ENCODE measurements at places on chromosomes 2 and 18.

- DNase-seq, result no peak
Measured at GRCh38 chr18:80253871-80254492, 6.7 kb upstream of the PARD6G start.

DNA sequence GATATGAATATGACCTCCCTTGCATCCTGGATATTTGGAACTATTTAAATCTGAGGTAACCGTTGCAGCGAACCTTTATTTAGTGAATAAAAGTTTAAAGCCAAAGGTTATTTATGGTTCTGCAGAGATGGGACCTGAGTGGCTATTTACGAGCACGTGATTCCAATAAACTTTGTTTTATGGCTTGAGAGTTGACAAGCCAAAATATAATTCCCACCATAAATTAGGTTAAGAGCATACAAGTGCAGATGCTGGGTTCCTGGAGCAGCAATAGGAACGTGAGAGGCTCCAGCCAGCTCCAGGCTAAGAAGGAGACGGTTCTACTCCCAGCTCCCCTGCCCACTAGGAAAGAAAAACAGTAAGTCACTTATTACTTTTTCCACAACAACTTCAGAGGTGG is 5.2 kb upstream of the HOXD4 start:
- no peak for DNase-seq

DNA sequence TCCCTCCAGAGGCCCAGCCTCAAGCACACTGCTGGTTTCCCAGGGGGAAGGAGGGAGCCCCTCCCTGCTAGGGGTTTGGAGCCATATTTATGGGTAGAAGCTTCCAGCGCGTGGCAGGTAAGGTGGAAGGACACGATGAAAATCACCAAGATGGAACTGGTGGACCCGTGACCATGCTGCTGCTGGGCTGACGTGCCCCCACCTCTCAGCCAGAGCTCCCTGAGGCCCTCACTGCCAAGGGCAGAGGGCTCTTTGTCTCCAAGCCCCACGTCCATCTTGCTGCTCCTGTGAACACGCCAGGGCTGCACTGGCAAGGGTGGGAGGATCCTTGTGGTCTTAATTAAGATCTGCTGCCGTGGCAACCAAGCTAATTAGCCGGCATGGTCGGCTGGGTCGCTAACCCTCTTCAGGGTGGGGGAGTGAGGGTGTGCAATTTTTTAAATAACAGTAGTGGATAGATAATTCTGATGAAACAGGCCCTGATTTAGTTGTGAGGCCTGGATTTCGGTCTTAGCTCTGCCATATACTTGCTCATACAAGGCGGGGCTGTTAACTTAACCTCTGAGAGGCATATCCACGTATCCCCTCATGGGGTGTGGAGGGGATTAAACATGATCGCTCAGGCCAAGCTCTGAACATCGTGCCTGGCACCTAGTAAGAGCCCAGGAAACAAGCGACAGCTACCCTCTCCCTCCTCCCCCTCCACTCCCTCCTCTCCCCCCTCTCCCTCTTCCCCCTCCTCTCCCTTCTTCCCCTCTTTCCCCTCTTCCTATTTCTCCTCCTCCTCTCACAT is 232.8 kb downstream of the CELF4 start:
- DNase-seq, result no peak

DNA sequence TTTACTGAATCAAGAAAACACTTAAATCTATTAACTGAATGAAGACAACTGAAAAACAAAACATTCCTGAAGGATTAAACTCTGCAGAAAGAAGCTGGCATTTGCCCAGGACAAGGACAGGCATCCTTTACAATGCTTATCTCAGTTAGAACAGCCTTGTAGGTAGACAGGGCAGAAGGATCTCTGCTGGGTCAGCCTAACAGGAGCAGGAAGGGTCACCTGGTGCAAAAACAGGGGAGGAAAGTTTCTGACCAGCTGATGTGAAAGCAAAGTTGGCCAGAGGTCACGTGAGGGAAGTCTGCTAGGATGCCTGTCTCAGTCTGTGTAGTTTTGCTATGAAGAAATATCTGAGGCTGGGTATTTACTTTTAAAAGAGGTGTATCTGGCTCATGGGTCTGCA is 348.6 kb downstream of the ANAPC1 start:
- no peak for DNase-seq

GRCh38 chr2:233118648-233119000 is 58.5 kb downstream of the INPP5D start:
- no peak for DNase-seq

GRCh38 chr18:59509481-59510442 is 150.7 kb upstream of the LMAN1 start:
- no peak for DNase-seq

DNA sequence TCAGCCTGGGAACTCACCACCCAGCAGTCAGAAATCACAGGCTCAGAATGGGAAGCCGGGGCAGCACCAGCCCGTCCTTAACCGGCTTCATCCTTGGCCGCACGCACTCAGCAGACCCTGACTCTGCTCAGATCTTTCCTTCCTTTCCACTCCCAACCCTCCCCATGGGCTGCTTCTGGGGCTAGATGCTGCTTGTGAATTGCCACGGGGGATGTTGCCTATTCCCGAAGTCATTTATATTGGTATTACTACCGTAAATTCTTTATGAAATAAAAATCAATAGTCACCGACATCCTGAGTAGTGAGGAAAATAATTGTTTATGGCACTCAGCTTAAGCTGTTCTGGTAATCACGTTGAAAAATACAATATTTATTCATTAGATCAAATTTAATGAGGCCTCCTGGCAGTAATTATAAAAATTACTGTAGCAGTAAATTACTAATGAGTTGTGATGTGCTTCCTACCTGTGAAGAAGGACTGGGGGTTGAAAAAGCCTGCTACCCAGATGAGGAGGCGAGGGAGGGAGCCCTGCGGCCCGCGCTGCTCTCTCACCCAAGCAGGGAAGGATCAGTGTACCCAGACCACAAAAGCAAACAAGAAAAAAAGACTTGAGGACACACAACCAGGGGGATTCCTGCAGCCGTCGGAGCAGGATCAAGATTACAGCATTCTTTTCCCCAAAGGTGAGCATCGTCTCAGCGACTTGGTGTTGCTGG is 31.5 kb downstream of the CDCA7 start:
- DNase-seq, result no peak

DNA sequence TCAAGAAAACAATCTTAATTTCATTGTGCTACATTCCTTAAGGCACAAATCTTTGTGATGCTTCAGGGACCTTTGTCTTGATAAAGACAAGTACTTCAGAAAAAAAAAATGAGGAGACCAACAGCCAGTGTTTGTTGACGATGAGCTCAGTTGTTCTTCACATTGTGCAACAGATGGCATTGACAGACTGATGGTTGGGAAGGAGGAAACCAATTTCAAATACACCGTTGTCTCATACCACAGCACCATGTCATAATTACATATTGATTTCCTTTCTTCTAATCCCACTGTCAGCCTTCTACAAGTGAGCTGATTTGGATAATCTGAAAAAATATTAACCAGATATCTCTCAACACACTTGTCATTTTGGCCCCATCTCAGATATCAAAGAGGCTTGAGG is 53.7 kb upstream of the GRB14 start:
- no peak for DNase-seq

GRCh38 chr18:7940971-7941370 is 373.9 kb downstream of the PTPRM start:
- DNase-seq, result no peak

DNA sequence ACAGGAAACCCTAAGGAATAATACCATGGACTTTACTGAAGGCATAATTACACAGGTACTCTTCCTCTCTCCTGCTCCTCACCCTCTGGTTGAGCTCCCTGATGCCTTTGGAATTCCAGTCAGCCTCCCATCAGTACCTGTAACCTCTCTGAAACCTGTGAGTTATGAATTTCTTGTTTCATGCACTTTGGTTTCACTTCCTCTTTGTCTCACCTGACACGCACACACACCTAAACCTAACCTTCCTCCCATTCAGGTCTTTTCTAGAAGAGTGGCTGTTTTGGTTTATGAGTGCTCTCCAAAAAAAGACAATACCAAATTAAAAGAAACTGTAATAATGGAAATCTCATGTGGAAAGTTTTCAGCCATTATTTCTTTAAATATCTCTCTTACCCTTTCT is 451.3 kb upstream of the VWC2L start:
- DNase-seq, result no peak

- DNase-seq, result no peak
Measured at GRCh38 chr18:4528405-4528804, 73.3 kb upstream of the DLGAP1 start.

GRCh38 chr2:189285962-189286645 is 106.5 kb upstream of the COL5A2 start:
- DNase-seq, result no peak

GRCh38 chr2:143392358-143392757 is 263.1 kb downstream of the ARHGAP15 start:
- no peak for DNase-seq

DNA sequence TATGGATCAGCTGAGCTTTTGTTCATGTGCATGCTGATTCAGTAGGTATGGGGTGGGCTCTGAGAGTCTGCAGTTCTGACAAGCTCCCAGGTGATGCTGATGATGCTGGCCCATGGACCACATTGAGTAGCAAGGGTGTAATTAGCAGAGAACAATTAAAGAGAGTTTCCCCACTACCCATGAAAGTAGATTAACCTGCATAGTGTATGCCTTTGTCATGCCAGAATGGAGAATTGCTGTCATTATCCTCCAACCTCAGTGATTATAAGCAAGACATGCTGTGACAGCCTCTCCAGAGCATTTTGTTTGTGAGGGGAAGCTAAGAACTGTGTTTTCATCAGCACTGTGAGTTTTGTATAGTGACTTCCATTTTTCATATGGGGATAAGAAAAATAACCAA is 59.5 kb upstream of the LYPD1 start:
- no peak for DNase-seq

GRCh38 chr2:224222291-224222690 is 179.6 kb downstream of the FAM124B start:
- DNase-seq, result no peak

GRCh38 chr2:241432824-241433448 is 75.4 kb downstream of the STK25 start:
- DNase-seq, result no peak

DNA sequence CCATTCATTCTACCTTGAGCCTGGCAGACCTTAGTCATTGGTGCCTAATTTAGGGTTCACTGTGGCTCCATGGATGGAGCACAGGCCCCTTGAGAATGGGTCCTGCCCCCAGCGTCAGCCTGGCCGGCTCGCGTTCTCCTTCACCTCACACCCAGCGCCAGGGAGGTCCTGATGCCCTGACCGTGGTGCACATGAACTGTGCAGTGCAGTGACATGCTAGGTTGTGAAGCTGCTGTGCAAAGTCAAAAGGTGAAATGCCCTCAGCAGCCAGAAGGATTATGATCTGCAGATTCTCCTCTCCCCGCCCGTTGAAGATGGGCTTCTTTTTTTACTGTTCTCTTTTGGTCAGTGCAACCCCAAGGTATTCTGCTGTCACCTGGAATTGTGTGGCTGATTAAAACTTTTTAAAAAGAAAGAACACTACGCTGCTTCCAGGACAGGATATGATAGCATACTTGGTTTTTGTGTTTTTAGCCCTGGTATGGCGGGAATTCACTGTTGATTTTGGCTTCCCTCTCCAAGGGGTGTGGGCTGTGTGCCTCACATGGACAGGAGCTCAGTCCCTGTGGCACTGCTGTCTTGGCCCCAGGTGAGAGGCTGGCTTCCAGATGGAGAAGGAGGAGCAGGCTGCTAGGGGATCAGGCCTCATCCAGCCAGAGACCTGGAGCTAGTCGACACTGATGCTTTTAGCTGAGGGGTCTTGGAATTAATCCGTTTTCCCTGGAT is 49.4 kb upstream of the MCFD2 start:
- no peak for DNase-seq
